ENCODE measurements at places on chromosomes 4 and X. TPM values are rescaled to one million over a fixed set of nuclear protein-coding genes. Genes with fewer than 3 reads are reported as not detected.

GRCh38 chrX:10076765-10077164, 80.0 kb upstream of the CLCN4 start:
- no peak for DNase-seq

Gene UPF3B
- polyA plus RNA-seq, result 17.0 TPM

Gene TRIML1
- not detected for polyA plus RNA-seq

GRCh38 chr4:121769341-121769740, 4.4 kb upstream of the SMIM43 start:
- DNase-seq, result no peak

Gene PIN4
- 21.5 TPM for polyA plus RNA-seq

- no peak for DNase-seq
These were observed 25.2 kb upstream of the PNMA5 start for GRCh38 chrX:153019166-153019565.

DNA sequence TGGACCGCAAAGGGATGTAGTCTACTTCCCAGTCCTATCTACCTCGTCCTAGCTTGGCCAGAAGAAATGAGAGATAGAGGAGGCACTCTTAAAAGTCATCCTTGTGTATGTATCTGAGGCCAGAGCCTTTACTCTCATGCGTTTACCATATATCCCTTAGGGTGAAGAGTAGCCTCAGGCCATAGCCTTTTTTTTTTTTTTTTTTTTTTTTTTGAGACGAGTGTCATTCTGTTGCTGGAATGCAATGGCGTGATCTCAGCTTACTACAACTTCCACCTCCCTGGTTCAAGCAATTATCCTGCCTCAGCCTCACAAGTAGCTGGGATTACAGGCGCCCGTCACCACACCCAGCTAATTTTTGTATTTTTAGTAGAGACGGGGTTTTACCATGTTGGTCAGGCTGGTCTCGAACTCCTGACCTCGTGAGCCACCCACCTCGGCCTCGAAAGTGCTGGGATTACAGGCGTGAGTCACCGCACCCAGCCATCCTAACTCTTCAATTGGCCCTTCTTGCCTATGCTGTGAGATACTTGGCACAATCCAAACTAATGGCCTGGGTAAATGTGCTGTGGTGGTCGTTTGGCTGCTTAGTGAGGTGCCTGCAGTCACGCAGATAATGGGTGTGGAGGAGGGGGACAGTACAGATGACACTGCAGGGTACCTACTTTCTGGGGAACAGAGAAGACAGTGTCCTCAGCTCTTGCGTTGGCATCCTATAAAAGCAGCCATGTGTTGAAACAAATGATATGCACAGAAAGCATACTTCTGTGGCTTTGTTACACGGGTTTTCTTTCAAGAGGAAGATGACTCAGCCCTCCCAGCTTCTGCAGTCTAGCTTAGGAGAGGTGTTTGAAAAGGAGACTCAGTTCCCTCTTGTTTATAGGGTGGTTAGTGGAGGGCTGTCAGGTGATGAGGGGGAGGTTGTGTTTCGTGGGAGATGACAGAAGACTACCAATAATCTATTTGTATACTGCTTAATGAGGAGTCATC, 10.4 kb upstream of the DGAT2L6 start:
- DNase-seq, result no peak

Gene UGT2B17
- polyA plus RNA-seq, result 287 TPM

DNA sequence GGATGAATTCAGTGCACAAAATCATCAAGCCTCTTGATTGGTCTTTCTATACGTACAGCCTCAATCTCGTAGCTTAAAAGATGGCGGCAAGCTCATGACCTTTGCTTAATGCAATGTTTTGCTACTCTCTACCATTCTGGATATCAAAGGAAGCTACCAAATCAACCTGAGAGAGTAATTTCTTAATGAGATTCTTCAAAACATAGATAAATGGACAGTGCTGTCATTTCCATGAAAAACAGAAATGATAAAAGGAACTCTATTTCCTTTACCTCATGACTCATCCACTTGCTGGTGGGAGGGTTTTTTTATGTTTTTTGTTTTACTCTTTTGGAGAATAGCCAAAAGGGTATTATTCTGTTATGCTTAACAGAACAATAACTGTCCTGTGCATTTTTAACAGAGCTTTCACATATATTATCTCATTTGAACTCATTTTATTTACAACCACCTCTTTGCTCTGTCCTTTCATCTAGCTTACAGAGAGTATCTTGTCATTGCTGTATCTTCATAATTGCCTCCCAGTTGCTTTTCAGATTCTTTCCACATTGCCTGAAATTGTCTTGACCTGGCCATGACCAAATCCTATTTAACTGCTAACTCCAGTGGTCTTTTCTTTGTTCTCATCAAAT, 138.6 kb upstream of the GPR101 start:
- DNase-seq, result no peak

Gene RAI2
- 5.9 TPM for polyA plus RNA-seq

GRCh38 chr4:140704392-140704960, 51.7 kb downstream of the TBC1D9 start:
- DNase-seq, result no peak

- no peak for DNase-seq
These were observed 31.0 kb upstream of the BEX4 start for GRCh38 chrX:103183912-103184311.

DNA sequence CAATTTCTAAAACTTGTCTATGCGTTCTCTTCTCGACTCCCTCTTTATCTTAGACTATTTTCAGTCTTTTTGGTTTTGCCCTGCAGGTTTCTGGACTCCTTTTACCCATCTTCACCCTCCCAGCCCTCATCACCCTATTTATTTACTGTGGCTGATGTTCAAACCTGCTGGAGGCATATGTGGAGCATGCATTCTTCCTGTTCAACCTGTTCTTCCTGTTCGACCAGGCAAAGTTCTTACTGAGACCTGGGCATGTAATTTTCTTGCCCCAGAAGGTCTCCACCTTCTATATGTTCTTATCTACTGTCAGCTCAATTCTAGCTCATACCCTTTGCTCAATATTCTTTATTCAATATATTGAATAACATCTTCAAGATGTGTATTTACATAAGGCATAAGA, 69.4 kb upstream of the AGA start:
- peak; percentile 91 for DNase-seq

Gene FAM9C
- 0.12 TPM for polyA plus RNA-seq

Data from large intestine (tissue), 12 donors.